ENCODE measurements at places on chromosomes 6 and 20.

DNA sequence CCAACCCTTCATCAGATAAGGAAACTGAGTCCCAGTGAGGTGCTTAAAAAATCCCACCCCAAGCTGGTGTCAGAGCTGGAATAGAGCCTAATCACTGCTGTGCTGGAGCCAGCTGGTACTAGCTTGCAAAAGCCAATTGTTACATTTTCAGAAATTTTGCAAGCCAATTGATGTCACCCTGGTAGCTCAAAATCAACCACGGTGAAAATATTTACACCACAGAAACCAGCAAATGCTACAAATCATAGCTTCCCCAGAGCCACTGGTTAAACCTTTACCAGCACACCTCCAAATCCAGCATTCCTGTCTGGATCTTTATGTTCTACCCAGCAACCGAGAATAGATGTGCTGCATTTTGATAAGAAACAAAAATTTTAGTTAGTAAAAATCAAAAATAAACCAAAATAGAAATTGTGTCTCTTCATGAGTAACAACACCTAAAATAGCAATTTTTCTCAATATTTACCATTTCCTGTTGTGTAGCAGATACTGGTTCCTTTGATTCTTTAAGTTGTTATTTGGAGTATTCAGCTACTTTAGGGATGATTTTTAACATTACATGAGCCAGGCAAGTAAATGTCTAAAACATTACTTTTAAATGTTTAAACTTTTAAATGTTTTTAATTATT, 7.2 kb upstream of the LCA5 start:
- no peak for DNase-seq

DNA sequence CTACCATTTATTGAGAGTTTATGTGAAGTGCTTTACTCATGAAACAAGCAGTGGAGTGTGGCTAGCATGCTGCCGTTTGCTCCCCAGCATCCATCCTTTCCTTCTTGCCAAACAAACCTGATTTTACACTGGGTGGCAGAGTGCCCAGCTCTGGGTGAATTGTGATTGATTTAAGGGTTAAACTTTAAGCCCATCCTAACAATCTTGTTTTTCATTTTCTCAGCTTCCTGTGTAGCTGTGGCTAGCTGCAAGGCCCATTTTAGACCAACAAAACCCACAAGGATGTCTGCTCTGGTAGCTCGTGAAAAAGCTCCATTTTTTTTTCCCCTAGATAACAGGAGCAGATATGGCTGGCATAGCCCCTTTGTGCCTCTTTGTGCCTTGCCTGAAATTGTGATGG, 77.7 kb upstream of the KCNG1 start:
- DNase-seq = no peak

GRCh38 chr20:25237610-25238318, 10.1 kb upstream of the PYGB start:
- DNase-seq = peak; percentile 90

DNA sequence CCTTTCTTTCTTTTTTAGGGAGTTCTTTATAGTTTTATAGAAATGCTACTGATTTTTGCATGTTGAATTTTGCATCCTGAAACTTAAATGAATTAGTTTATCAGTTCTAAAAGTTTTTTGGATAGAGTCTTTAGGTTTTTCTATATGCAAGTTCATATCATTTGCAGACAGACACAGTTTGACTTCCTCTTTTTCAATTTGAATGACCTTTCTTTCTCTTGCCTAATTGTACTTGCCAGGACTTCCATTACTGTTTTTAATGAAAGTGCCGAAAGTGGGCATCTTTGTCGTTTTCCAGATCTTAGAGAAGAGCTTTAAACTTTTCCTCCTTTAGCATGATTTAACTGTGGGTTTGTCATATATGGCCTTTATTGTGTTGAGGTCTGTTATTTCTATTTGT, 21.1 kb upstream of the EDN1 start:
- DNase-seq = no peak

- no peak for DNase-seq
Observed at GRCh38 chr6:148332088-148332487, 10.6 kb upstream of the SASH1 start.

DNA sequence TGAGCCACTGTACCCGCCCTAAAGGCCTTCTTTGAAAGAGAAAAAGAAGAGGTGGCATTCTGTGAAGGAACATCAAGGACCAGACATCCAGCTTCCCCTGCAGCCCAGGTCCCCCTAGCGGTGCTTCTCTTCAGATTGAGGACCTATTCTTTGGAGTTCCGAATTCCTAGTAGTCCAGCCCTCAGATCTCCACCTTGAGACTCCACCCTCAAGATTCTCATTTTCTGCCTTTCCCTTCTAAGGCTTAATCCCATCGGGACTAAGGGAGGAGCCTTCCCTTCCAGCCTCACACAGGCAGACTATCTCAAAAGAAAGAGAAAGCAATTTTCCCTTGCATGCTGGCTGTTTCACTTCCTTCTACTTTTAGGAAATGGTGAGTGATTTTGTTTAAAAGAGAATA, 32.5 kb downstream of the MUC22 start:
- DNase-seq = peak; percentile 56

- no peak for DNase-seq
Observed at GRCh38 chr6:35091346-35092083, 49.6 kb downstream of the TCP11 start.

GRCh38 chr6:120681204-120681603, 653.1 kb downstream of the TBC1D32 start:
- no peak for DNase-seq

GRCh38 chr6:93412452-93412851, 6.9 kb downstream of the EPHA7 start:
- no peak for DNase-seq

DNA sequence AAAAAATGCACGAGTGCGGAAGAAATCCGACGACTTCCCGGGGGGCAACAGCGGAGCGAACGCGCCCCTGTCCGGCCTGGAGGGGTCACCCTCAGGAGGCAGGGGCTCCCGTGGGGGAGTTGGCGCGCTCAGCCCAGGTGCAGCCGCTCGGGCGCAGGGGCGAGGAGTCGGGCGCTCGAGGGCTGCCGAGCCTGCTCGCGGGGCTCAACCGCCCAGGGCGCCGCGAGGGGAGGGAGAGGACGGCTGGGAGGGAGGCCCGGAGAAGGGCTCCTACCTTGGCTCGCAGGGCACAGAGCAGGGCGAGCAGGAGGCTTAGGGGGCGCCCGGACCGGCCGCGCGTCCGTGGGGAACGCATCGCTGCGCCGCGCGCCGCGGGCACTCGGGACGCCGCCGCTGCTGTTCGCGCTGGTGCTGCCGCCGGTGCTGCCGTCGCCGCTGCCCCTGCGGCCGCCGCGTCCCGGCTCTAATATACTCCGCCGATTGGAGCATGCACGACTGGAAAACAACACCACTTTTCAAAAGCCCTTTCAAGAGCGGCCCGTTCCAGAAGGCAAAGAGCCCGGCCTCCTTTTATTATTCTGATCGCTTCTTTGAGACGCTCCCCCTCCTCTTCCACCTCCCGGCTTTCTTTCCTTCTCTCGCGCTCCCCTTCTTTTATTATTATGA, 490 bp downstream of the JAG1 start:
- DNase-seq = no peak

Measured in HepG2 (cell line).